ENCODE measurements at places on chromosomes 6 and 20.

DNA sequence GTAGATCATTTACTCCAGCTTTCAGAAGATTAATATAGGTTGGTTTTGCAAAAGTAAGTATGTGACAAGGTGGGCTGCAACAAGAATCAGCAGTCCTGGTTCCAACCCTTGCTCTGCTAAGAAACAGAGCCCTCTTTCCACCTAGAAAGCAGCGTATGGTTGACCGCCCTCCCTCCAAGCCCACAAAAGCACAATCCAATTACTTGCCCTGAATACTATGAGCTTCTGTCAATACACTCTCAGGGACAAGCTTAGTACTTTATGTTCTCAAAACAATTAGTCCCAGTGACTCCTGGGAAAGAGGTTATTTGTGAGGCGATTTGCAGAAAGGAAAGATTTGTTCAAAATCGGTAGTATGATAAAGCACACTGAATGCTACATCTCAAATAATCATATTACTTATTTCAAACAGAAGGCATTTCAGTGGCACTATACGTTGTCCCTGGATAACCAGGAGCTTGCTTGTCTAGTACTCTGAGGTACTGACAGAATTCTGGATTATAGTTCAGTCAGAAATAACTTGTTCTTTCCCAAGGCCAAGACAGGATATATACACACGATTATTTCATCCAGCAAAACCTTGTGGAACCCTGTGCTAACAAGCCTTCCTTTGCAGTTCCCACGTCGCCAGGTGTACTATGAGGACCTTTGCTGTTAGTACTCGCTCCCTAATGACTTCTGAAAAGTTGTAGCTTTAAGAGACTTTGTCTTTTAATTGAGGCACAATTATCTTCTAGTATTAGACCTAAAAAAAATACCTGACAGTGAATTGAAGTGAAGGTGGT is 96.9 kb upstream of the ADTRP start:
- DNase-seq, result no peak

GRCh38 chr6:46914279-46914810 is 7.4 kb downstream of the ADGRF5 start:
- no peak for DNase-seq

DNA sequence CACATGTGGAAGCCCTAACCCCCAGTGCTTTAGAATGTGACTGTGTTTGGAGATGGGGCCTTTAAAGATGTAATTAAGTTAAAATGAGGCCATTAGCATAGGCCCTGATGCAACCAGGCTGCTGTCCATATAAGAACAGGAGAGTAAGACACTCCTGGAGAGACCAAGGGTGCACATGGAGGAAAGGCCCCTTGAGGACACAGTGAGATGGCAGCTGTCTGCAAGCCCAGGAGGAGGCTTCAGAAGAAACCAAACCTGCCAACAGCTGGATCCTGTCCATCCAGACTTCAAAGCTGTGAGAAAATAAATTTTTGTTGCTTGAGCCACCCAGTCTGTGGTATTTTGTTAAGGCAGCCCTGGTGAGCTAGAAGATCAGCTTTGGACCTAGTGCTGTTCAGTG is 16.8 kb upstream of the SNRPB2 start:
- no peak for DNase-seq

- DNase-seq, result peak; percentile 65
These were observed 161.7 kb downstream of the UNC5CL start for GRCh38 chr6:40877362-40877761.

GRCh38 chr6:124963831-124964763 is 1.9 kb downstream of the RNF217 start:
- DNase-seq, result no peak

DNA sequence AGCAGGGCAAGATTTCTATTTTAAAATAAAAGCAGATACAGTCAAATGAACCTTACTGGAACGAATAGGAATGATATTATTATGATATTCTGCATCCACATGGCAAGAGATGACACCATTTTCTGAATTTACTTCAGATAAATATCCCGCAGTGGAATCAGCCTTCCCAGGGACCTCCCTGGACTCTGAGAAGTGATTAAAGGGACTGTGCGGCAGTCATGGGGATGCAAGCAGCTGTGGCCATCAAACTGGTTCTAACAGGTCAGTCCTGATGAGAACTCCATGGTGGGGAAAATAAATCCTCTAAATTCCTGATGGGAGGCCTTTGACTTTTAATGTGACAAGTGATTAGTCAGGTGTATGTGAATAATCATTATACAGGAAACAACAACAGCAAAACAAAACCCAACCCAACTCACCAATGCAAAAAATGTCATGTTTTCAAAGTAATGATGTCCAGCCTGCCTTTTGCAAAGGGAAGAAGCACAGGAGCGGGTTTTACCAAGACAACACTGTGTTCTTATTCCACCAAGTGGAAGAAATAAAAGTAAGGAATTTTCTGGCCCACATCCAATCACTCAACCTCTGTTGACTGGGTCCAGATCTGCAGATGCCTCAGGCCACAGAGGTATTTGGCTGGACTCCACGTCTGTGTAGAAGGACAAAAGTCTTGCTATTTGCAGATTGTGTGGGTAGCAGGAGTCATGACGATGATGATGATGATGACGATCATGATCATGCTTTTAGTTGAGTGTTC is 61.9 kb upstream of the CITED2 start:
- DNase-seq, result peak; percentile 74

GRCh38 chr20:10709916-10710315 is 36.1 kb upstream of the JAG1 start:
- DNase-seq, result no peak

Data from mammary epithelial cell (primary cell).